ENCODE measurements at places on chromosomes 7 and 10. TPM values are rescaled to one million over a fixed set of nuclear protein-coding genes. Genes with fewer than 3 reads are reported as not detected.

GRCh38 chr10:104218751-104219150 is 13.4 kb downstream of the CFAP43 start:
- no peak for DNase-seq

DNA sequence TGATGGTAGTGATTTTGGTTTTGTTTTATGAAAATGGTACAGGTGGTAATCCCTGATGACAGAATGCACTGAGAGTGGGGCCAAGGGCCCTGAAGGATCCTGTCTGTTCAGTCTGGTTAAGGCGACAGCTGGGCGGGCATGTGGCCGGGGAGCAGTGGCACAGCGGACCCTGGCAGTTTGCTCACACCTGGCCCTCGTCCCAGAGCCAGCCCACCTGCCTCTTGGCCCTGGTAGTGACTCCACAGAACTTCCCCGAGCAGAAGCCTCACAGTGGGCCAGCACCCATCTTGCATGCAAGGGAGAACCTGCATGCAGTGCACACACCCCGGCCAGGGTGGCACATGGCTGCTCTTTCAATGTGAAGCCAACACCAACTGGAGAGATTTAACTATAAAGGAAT is 82.8 kb downstream of the ALOX5 start:
- DNase-seq = no peak

DNA sequence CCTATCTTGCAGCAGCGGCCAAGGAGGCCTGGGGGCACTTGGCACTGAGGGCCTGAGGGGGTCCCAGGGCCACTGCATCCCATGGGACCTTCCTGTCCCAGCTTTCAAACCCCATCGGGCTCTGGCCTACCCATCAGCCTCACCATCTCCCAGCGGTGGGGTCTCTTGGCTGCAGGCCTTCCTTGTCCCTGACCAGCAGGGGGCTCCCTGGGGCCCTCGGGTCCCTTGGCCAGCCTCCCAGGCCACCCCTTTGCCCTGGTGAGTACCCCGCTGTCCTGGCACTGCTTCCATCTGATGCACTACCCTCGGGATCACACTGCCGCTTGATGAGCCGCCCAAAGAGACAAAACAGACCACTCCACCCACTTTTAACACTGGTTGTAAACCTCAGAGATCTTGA is 43.5 kb downstream of the YKT6 start:
- DNase-seq = no peak

- no peak for DNase-seq
Observed at GRCh38 chr10:116476461-116476860, 48.8 kb downstream of the PNLIPRP3 start.

- no peak for DNase-seq
Observed at GRCh38 chr10:99329304-99329553, at the start of gene CNNM1. CNNM1 (plus strand) TSS chr10:99329356; CDS start chr10:99329388, 32 bp downstream.

DNA sequence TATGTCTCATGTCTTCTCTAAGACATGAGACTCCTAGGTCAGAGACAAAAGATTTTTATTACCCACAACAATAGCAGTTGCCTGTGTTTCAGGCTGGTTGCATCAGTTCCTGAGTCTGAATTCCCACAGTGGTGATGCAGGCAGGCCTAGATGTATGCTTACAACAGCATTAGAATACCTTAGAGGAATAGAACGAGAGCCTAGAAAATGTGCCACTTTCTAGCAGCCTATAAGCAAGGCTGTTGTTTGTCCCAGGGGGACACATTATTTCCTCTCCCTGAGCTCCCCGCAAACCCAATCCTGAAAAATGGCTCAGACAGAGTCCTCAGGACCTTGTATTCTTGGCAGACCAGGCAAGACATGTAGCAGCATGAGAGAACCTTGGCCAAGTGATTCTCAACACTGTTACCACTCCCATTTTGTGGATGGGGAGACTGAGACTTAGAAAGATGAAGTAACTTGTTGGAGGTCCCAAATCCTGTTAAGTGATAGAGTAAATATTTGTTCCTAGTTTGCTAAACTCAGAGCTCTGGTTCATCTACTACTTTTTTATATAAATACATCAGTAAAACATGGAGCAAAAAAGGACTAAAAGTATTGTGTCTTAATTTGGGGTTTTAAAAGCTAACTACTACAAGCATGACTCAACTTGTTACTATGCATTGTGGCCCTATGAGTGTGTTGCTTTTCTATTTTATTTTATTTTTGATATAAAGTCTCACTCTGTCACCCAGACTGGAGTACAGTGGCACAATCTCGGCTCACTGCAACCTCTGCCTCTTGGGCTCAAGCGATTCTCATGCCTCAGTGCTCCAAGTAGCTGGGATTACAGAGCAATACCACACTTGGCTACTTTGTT is 14.2 kb downstream of the VTI1A start:
- DNase-seq = no peak

DNA sequence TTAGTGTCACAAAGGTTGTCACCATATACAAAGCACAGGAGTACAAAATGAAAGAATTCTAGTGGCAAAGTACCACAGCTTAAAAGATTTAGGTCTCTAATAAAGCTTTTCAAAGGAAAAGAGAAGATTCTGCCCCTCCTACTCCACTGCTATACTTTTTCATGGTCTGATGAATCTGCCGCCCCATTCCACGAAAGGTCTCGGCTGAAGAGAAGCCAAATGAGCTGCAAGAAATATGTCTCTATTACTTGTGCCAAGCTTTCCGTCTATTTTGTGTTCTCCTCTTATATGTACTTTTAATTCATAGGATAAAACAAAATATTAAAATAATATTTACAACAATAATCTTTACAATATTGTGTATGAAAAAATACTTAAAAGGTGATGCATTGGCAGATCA is 222.6 kb downstream of the ANK3 start:
- DNase-seq = no peak

- no peak for DNase-seq
Observed at GRCh38 chr10:4094751-4095150, 309.7 kb upstream of the KLF6 start.

DNA sequence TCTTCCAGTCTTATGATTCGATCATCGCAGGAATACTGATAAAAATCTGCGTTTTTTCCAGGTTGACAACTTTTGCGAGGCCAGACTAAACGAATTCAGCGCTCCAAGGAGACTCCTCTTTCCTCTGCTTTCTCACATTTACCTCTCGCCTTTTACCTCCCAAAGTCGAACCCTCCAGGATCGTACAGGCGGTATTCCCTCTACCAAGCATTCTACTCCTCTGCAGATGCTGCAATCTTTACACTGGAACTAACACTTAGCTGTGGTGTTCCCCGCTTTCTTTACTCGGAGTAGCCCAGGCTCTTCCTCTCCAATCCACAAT is 449 bp downstream of the NUDT5 start:
- DNase-seq = no peak

GRCh38 chr7:54749200-54749599 is 9.8 kb downstream of the SEC61G start:
- no peak for DNase-seq

DNA sequence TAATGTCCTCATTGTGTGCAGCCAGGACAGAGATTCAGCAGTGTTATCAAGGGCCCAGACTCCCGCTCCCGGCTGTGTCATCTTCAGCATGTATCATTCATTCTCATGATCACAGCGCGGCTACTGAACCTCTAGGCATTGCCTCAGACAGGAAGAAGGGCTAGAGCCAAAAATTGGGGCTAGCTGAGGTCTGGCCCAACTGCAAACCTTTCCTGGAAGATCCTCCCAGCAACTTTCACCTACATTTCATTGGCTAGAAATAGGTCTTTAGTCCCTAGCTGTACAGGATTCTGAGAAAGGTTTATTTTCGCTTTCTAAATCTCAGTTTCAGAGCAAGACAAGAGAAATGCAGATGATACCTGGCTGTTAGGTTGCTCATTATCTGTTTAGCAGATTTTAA is 81.9 kb downstream of the CREM start:
- DNase-seq = no peak

GRCh38 chr7:136845899-136846465 is 22.5 kb upstream of the CHRM2 start:
- DNase-seq = no peak

DNA sequence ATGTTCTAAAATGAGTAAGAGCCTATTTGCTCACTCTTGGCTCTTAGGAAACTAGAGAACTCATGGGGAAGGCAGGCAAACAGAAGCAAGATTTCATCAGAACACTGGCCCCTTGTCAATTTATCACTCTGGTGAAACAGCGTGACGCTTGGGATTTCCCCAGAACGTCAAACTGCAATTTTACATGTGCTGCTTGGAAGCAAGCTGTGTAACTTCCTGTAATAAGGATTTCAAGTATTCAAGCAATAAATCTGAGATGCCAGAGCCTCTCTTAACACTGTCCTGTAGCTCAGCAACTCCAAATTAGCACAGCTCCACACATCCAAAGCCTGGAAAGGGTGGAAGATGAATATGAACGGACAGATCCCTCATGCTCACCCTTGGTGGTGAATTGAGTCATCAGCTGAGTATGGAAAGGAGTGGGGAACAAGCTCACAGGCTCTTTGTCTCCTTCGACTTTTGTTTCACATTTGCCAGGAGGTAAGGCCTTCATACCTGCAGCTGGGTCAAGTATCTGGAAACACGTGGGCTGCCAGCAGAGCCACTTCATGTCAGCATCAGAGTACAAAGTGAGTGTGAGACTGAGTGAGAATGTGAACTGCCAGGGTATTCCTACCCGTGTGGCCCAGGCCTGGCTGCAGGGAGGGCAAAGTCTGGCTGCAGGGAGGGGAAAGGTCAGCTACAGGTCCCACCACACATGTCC is 140.4 kb upstream of the NAMPT start:
- DNase-seq = peak; percentile 69

DNA sequence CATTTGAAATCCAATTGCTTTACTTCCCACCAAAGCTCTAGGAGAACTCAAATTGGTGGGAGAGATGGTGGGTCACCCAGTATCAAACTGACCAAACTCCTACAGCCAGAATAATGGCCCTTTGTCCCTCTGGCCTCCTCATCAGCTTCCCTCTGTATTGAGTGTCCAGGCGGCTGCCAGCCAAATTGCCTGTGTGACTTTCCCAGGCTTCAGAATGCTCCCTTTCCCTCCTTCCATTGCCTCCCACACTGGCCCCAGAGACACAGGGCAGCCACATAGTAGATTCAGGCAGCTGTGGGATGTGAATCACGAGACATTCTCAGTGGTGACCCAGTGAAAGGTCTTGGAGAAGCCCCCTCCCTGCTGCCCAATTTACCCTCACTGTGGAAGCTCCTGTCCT is 12.7 kb upstream of the VDAC2 start:
- DNase-seq = no peak

DNA sequence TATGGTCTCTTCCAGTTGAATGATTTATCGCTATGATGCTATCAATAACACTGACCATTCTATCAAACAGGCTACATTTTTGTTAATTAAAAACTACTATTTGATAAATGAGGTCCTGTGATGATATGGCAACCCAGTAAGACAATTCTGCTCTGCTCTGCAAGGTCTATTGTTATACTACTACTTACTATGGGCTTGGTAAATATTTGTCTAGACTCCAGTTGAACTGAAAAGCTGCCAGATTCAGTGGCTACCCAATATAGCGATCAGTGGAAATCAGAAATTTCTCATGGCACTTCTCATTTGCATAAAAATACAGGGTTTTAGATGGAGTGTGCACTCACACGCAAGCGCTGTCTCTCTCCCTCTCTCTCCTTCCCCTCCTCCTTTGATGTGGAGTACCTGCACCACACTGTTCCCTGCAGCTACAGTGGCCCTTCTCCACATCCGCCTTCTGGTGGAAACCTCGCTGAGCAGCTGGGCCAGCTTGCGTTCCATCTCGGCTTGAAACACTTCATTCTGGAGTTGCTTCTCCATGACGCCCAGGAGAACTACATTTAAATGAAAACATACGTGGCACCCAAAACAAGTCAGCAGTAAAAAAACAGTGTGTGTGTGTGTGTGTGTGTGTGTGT is 77.9 kb downstream of the KIAA1549 start:
- DNase-seq = peak; percentile 23

- no peak for DNase-seq
Observed at GRCh38 chr10:129784291-129784690, 179.8 kb downstream of the EBF3 start.

DNA sequence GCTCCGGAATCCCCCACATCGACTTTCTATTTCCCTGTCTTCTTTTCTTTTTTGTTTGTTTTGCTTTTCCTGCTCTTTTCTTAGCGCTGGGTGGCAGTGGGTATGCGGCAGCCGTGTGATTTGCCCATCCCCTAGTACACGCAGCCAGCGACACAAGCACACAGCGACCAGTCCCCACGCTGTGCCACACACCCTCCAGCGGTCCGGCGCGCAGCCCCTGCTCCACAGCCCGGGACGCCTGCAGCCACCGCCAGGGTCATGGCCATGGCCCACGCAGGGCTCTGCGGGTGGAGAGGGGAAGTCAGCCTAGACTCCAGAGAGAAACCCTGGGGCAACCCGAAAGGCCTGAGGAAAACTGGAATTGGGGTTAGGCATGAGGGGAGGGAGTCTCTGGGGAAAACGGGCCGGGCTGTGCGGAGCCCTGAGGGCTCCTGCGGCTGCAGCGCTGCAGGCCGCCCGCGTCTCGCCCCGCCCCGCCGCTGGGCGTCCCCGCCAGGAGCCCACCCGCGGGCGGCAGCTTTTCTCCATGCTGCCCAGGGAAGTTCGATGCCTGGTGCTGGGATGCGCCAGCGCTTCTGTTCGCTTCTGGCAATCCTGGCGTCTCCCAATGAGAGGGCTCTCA is 2.5 kb downstream of the CHRM2 start:
- no peak for DNase-seq

- no peak for DNase-seq
Observed at GRCh38 chr10:49231086-49231820, 43.1 kb upstream of the TMEM273 start.

GRCh38 chr7:94907026-94907810 is at the start of gene PPP1R9A:
PPP1R9A (plus strand) TSS chr7:94907594; CDS start chr7:94910114, 2,520 bp downstream.
- DNase-seq = peak; percentile 61

GRCh38 chr7:128164955-128165670 is 76.0 kb upstream of the LEP start:
- DNase-seq = no peak

GRCh38 chr7:116041615-116042014 is 11.1 kb upstream of the TFEC start:
- DNase-seq = no peak

- DNase-seq = no peak
Observed at GRCh38 chr10:60896033-60896432, 48.0 kb downstream of the RHOBTB1 start.

FBXO24 gene
- not detected for total RNA-seq

PMS2 gene
- total RNA-seq = 1.4 TPM

C10orf105 gene
- 0.16 TPM for total RNA-seq

LIPN gene
- not detected for total RNA-seq

SUN3 gene
- total RNA-seq = not detected

LRRC18 gene
- total RNA-seq = not detected

EVX1 gene
- 17.2 TPM for total RNA-seq

SLC18A3 gene
- 0.27 TPM for total RNA-seq

GRID1 gene
- total RNA-seq = 0.40 TPM

DAGLB gene
- 19.5 TPM for total RNA-seq

SNX10 gene
- not detected for total RNA-seq

Measured in transverse colon (tissue), 4 donors.